ENCODE measurements at places on chromosomes 4 and X. TPM values are rescaled to one million over a fixed set of nuclear protein-coding genes. Genes with fewer than 3 reads are reported as not detected.

GRCh38 chrX:109374262-109374960, 107.5 kb downstream of the GUCY2F start:
- no peak for DNase-seq

GRCh38 chr4:41939016-41939626, 3.9 kb downstream of the TMEM33 start:
- DNase-seq: no peak

DNA sequence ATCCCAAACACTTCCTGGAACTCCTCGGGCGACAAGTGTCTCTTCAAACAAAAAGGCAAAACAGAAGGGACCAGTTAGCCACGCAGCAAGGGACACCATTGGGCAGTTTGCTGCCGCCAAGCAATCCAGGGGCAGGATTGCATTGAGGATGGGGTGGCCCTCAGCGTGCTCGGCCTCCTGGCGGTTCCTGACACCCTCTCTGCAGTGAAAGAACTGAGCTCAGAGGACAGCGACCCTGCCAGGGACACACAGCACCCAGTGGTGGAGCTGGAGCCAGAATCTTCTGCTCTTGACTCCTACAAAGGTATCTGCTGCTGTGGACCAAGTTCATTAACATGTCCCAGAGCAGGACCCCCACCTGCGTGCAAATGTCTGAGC, 27.4 kb upstream of the AFAP1 start:
- no peak for DNase-seq

DNA sequence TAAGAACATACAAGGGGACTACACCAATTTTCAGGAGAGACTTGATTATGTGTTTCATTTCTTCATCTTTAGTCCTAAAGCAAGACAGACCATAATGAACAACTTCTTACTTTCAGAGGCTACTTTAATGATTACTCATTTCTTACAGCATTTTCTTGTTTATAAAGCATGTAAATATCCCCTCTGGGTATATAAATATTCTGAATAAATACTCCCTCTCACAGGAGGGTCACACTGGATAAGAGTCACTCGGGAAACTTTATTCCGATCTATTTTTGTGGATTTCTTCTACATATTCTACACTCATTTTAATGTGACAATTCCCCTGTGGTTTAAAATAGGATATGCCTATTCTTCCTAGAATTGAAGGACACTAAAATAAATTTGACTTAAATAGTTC, 228.9 kb upstream of the RPS6KA3 start:
- DNase-seq: no peak

NDNF gene
- 0.24 TPM for total RNA-seq

UGT2A3 gene
- not detected for total RNA-seq

NPY1R gene
- total RNA-seq: 1.3 TPM

DNA sequence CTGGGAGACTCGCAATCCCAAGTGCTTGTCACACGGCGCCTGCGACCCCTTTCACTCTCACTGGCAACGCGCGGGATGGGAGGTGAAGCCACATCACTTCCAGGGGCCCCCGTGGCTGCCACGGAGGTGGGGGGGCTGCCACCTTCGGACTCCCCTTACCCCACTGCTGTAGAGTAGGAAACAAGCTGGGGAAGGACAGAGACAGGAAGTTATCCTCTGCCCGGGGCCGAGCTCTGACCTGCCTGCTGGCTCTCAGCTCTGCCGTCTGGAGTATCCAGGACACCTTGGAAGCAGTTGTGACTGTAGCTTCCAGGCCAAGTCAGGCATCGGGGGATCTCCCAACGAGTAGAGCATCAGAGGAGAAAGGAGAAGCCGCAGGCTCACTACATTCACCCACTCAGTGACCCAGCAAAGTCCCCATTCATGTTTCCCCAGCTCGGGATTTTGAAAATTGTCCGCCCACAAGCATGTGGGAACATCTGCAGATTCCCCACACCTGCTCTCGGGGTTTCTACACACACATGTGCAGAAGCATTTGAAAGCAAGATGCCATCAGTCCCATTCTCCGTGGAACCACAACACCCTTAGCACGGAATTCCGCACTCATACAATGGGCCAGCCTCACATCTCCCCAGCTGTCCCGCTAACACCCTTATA, 10.8 kb downstream of the PDZD4 start:
- no peak for DNase-seq

GRCh38 chr4:58163156-58163555, 1053.0 kb upstream of the IGFBP7 start:
- no peak for DNase-seq

GRCh38 chr4:150219841-150220240, 141.6 kb downstream of the DCLK2 start:
- no peak for DNase-seq

DNA sequence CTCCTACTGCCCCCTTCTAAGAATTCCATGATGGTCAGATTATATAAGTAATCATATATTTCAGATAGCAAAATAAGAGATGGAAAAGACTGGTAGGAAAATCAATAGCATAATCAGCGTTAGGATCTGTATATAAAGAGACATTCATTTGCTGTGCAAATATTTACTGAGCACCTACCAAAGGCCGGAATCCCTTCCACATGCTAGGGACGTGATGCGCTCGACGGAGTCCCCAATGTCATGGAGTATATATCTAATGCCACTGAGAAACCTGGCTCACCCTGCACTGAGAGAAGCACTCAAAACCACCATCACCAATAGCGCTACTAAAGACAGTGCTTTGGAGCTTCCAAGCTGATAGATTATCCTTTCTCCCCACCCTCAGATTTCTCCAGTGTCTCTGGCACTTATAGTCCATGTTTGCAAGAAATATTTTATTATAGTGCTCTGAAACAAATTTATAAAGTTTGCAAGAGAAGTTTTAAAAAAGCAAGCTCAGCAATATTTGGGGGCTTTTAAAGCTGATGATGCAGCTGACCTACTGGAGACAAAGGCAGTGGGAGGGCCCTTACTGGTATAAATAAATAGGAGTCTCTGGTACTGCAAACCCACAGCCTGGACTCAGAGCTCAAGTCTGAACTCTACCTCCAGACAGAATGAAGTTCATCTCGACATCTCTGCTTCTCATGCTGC, at the start of gene CXCL13:
Gene CXCL13, plus strand, starts transcription at position 611 of the 693 bp plus-strand sequence. Its CDS starts 46 bp downstream, at position 657.
- no peak for DNase-seq

DNA sequence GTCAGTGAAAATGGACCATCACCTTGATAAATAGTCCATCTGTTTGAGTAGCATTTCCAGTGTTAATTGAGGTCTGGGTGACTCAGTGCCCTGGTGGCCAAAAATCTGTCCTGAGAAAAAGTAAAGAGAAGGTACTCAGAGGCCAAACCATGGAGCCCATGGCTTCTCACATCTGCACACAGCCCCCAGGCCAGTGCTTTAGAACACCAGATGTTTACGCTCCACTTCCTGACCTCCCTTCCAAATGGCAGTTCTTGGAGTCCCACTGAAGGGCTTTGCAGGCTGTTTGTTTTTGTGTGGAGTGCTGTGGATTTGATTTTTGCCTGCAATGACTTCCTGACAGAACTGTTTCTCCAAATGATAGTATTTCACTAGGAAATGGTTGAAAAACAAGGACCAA, 60.2 kb upstream of the GPC4 start:
- DNase-seq: no peak

TEX28 gene
- not detected for total RNA-seq

ADGRL3 gene
- total RNA-seq: 17.6 TPM

HTN1 gene
- total RNA-seq: not detected

DNA sequence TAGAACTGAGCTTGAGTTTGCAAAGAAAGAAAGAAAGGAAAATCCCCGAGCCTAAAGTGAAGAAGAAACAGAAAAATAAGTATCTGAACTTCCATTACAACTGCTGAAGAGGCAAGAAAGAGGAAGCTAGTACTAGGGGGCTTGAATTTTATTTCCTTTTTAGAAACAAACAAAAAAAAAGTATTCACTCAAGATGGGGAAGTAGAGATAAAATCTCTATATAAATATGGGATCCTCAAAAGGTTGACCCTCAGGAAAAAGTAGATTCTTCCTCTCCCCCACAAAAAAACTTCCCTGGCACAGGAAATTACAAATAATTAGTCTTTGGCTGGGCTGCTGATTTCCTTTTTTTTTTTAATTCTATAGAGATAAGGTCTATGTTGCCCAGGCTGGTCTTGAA, 16.0 kb downstream of the LRBA start:
- DNase-seq: no peak

DNA sequence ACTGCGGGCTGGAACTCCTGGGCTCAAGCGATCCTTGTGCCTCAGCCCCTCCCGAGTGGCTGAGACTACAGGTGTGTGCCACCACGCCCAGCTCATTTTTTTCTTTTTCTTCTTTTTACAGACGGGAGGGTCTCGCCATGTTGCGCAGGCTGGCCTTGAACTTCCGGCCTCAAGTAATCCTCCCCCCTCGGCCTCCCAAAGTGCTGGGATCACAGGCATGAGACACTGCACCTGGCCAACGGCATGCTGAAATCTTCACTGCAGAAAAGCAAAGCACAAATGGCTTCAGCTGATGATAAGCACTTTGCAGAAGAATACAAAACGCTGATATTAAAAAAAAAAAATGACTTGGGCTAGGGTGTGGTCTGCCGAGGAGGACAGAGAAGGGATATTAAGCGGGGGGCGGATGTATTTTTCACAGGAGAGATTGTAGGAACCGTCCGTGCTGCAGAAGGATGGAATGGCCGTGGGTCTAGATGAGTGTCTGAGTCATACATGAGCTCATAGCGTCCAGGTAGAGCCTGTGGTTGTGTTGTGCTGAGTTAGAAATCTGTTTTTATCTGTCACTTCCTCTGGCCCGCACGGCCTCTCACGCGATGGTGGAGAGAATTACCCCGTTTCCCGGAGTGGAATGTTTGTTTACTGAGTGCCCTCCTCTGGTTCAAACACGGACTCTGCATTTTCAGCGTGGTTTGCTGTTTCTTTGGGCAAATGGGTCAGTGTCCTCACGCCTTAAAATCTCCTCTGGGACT, 8.5 kb upstream of the AKAP17A start:
- DNase-seq: no peak

DNA sequence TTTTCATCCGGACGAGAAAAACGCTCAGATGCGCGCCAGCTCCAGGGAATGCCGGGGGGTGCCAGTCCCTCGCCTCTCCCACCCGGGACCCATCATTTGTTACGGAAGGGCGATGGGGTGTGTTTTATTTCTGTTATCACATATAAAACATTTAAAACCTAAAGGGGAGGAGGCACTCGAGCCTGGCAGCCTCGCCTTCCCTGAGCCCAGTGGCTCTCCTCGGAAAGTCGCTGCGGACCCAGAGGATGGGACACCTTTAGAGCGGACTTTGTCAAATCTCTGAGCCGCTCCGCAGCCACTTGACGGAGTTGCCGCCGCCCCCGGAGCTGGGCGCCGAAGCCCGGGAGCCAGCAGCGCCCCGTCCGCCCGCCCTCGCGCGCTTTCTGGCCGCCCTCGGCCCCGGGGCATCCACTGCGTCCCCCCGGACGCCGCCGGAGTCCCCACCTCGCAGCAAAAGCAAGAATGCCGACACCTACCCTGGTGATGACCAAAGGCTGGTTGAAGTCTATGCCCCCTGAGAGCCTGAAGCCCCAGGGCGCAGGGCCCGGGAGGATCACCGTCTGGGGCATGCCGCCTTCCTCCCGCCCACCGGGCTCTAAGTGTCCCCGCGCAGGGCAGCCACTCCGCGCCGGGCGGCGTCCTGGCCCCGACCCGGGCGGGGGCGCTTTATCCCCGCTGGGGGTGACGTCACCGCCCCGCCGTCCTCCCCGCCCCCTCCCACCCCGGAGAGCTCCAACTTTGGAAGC, at the start of gene PDLIM3:
Gene PDLIM3, minus strand, starts transcription at position 642 of the 746 bp plus-strand sequence. Its CDS starts 73 bp downstream, at position 569.
- no peak for DNase-seq

DNA sequence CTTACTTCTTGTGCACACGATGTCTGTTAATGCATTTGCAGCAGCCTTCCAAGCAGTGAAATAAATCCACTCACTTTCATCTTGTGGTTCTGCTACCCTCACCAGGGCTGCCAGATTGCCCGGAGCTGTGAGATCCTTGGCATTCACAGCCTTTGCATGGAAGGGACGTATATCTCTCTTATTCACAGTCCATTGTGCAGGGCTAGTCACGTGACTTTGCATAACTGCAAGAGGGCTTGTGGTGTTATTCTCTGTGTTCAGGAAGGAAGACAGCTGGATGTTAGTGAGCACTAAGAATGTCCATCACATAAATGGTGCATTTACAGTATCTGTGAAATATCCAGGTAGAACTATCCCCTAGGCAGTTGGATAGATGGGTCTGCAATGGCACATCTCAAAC, 96.5 kb upstream of the BEND4 start:
- no peak for DNase-seq

GRCh38 chr4:40323866-40324265, 11.3 kb upstream of the CHRNA9 start:
- DNase-seq: no peak

DMRTC1 gene
- total RNA-seq: not detected

GRCh38 chr4:76745240-76745639, 152.7 kb downstream of the SOWAHB start:
- DNase-seq: no peak

FAM193A gene
- 36.5 TPM for total RNA-seq

DNA sequence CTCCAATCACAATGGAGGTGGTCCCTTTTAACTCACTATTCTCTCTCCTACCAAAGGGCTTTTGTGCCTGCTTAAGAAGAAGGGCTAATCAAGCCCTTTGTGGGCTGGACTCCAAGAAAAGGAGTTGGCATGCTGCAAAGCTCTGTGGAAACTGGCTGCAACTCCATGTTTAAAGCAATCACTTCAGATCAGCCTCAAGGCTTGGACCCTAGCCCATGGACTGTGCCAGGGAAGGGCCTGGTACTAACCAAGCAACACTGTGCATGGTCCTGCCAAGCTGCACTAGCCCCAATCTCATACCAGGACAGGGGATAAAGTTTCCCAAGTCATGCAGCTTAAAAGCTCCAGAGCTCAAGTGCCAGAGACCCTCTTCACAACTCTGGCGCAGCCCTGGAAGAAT, 86.7 kb downstream of the ATP8A1 start:
- no peak for DNase-seq

GRCh38 chrX:123581586-123581985, 151.3 kb downstream of the THOC2 start:
- DNase-seq: no peak

GRCh38 chrX:64456828-64457227, 61.6 kb upstream of the MTMR8 start:
- no peak for DNase-seq

GRCh38 chr4:77669946-77670590, 64.4 kb downstream of the CXCL13 start:
- no peak for DNase-seq

- no peak for DNase-seq
Observed at GRCh38 chrX:42531441-42531840, 246.5 kb downstream of the PPP1R2C start.

DNA sequence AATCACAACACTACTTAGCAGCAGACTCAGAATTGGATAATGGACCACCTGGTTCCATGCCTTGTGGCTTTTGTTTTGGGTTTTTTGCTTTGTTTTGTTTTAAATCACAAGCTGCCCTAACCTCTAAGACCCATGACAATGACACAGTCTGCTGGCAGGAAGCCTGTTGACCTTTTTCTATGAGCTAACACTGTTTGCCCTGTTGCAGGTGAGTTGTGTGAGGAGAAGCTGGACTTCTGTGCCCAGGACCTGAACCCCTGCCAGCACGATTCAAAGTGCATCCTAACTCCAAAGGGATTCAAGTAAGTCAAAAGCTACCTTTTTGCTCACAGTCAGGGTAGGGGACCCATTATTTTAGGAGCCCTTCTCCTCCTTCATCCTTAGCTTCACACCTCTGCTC, 110.8 kb upstream of the PACRGL start:
- no peak for DNase-seq

GRCh38 chr4:186013419-186014186, 55.4 kb upstream of the TLR3 start:
- DNase-seq: peak; percentile 23

RAB39B gene
- 2.6 TPM for total RNA-seq

GRCh38 chr4:2793586-2794485, 951 bp downstream of the SH3BP2 start:
- DNase-seq: peak; percentile 84

All from osteocyte (in vitro differentiated cells).